ENCODE measurements at places on chromosomes 2 and 18.

DNA sequence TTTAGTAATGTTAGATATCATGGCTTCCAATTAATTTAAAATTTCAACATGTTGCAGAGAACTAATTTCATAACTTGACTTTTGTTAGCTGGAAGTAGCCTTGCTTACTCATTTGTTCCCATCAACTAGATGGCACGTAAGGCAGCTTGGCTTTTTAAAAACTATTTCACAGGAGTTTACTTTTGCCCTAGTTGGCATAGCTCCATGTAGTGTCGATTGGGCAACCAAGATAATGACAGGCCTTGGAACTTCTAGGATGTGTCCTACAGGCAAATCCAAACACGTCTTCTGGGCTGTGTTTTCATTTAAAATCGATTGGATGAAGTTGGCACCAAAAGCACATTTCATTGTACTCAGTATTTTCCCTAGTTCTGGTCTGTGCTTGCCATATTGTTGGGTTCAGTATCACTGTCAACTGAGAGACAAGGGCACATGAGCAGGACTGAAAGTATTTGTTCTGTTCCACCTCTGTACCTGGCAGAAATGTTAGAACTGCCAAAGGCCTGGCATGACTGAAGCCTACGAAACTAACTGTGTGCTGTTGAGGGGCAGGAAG is 29.4 kb downstream of the HADHB start:
- DNase-seq: peak; percentile 79

DNA sequence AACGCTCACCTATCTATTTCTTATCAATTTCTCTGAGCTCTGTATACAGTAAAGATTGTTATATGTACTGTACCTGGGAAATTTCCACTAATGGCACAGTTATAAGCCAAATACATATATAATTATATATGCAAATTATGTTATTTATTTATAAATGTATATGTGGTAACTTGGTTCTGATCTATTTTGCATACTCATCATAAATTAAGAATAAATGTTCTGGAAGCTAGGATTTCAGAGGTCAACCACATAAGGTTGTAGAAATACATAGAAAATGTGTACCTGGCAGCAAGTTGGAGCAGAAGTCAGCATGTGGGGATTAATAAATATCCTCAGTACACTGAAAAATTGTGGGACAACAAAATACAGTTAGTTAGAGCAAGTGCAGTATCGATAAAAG is 353.7 kb upstream of the ZNF521 start:
- no peak for DNase-seq

DNA sequence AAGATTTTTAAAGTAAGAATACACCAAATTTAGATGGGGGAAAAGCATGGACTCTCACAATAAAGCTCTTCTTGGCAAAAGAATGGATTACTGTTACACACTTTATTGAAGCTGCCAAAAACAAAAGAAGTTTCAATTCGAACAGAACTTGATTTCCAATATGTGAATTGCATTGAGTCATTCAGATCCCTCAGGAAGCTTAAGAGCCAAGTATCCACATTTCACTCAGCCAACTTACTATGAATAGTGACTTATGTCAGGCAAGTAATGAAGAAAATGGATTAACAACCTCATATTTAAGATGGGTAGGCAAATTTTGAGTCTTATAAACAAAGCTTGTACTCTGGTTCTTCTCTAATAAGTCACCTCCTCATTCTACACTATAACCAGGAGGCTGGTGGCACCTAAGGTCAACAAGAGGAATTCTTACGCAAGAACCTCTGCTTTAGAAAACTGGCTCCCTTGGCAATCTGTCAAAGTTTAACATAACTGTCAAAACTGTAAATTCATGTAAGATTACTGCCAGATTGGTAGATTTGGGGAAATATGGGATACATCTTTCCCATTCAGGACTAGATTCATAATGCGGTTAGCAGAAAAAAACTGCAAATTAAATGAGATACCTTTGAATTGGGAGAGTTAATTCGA is 6.0 kb downstream of the HADHA start:
- no peak for DNase-seq

DNA sequence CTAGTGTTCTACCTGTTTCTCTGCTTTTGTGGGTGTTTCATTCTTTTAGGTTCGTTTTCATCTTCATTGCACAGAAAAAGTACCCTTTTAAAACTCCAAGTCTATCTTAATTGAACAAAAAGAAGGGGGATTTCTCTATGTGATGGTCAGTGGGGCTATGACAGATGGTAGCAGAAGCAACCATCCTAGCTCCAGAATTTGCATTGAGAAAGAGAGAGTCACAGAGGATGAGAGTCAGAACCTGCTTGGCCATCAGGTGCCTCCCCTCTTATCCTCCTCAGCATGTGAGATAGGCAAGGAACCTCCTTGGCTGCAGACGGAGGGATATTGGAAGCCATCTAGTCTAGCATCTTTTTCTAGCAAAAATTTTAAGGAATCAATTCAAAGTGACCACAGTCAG is 398.0 kb upstream of the DCC start:
- DNase-seq: no peak

DNA sequence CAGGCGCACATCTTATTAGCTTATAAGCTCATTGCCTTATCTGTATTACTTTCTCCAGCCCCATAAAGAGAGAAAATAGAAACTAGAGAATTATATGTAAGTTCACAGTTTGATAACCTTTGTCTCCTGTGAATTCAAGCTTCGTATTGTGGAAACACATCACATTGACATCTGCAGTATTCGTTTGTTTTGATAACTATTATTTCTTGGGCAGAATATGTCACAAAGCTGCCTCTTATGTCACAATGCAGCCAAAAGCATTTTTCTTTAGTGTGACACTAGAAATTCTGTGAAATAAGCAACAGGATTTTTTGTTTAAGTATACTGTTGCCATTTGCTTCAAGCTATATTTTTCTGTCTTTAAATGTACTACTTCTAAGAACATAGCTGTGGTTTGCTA is 221.5 kb downstream of the DOK6 start:
- no peak for DNase-seq

- DNase-seq: no peak
Measured at GRCh38 chr2:47751856-47752414, 31.0 kb upstream of the MSH6 start.

GRCh38 chr2:152548111-152548875 is 169.0 kb downstream of the PRPF40A start:
- peak; percentile 64 for DNase-seq

GRCh38 chr2:130963196-130963848 is 126.6 kb downstream of the ARHGEF4 start:
- no peak for DNase-seq

DNA sequence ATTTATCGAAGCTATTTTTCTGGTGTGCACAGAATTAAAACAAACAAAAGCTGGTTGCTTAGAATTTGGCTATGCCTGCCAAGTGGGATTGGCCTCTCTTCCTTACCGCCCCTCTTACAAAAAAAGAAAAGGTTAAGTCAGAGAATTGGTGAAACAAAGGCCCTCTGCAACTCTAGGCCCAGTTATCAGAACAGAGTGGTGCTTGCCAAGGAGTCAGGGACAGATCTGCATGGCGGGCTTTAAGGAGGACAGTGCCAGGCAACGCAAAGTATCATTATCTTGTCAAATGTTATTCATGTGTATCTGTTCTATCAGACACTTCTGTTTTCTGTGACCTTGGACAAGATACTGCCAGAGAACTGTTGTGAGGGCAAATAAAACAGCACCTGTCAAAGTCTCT is 78.3 kb downstream of the TGIF1 start:
- DNase-seq: no peak

Measured in kidney tubule cell (primary cell).